Dermis lymphatic vessel endothelial cell (primary cell): ENCODE measurements at places on chromosomes 3 and 15. TPM values are rescaled to one million over a fixed set of nuclear protein-coding genes. Genes with fewer than 3 reads are reported as not detected.

The LRRN1 gene
- total RNA-seq: not detected in 2 replicates

The TMEM212 gene
- total RNA-seq: not detected in 2 replicates

The PLA2G4D gene
- total RNA-seq: not detected in 2 replicates

The HCN4 gene
- total RNA-seq: not detected in 2 replicates

The SCAMP5 gene
- 8.5 and 11.8 TPM in 2 replicates for total RNA-seq

The PFKFB4 gene
- 0.43 and 0.76 TPM in 2 replicates for total RNA-seq

The RHCG gene
- not detected in 2 replicates for total RNA-seq
